AG10803 (cell line): ENCODE measurements at places on chromosomes 7 and 10.

- no peak for DNase-seq
Measured at GRCh38 chr7:117118579-117119180, 165.4 kb downstream of the ST7 start.

- no peak for DNase-seq
Measured at GRCh38 chr10:77027576-77027975, 610.0 kb downstream of the KCNMA1 start.

DNA sequence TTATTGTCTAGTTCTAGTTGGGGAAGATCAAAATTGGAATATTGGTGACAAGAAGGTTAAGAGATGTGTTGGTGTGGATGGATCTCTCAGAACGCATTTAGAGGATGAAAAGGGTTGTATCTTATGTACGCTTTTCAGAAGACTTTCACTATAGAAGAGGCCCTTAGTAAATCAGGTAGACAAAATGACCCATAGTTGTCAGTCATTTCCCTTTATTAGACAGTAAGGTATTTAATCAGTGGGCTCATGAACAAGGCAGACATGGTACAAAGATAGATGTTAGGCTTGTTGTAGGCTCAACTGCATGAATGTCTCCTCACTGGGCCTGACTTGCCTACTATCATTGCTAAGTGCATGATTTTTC is 359.2 kb downstream of the PHF14 start:
- no peak for DNase-seq

GRCh38 chr7:69837387-69838068 is 239.3 kb downstream of the AUTS2 start:
- peak; percentile 44 for DNase-seq

DNA sequence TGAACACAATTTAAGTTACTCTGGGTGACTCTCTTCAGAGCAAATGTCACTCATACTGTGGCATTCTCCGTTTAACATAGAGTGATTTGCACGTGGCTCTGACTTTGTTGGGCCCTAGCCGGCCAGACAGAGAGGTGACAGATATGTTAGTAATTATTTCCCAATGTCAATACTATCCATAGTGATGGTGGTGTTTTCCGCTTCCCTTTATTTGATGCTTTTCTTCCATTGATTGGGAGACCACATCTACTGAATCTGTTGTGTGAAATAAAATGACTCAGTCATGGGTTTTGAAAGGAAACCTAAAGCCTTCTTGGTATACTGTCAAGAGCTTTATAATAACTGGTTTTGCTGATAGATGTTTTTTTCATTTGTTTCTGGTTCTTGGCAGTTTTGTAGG is 7.4 kb downstream of the AVL9 start:
- no peak for DNase-seq

DNA sequence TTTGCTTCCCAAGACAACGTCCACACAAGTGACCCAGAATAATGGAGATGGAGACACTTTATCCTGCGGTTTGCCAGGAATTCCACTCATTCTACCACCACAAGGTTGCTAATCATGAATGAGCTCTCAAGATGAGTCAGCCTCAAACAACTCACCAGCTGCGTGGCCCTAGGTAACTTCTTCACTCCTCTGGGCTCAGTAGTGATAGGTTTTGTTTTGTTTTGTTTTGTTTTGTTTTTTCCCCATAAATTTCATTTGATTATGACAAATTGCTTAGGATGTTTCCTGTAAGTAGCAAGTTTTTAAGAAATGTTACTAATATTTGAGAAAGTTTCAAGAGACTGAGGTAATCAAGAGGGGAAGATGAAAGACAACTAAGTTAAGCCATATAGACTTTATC is 286.8 kb downstream of the PARD3 start:
- DNase-seq, result peak; percentile 96

GRCh38 chr7:549891-550625 is 30.4 kb upstream of the PDGFA start:
- no peak for DNase-seq

GRCh38 chr7:11026452-11027359 is 53.0 kb downstream of the PHF14 start:
- DNase-seq, result peak; percentile 8

DNA sequence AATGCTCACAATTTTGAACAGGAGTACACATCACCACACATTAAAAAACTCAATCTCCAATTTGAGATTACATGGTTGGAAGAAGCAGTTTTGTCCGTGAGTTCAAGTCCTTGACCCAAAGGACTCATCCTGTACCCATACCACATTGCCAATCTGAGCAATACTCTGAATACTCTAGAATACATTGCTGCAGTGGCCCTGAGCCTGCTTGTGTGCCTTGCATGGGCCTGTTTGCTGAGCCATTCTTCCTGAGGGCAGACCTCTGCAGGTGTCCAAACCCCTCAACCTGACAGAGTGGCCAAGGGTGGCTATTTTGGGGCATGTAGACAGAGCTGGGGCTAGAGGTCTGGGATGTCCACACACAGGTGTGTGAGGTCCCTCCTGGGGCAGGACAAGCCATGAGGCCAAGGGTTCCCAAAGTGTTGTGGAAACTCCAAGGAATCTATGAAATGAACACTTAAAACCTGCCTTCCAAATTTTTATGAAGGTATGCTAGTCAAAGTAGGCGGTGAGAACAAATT is 15.5 kb downstream of the AGMO start:
- no peak for DNase-seq

GRCh38 chr10:10530313-10530712 is 487.4 kb upstream of the CELF2 start:
- no peak for DNase-seq

DNA sequence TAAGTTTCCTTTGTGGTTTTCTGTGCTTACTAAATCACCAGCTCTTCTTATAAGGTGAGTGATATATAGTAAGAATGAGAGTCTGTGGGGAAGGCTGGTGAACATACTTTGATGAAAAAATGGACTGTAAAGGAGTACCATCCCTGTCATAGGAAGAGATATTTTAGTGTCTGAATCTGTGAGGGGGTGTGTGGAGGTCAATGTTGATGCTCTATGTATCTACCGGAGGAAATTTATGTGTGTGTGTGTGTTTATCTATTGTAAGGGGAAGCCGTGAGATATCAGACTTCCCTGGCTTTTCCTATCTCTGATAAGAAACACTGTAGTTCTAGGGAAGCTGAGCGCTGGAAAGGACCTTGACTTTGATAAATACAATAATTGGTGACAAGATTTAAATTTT is 179.0 kb downstream of the PCDH15 start:
- no peak for DNase-seq

DNA sequence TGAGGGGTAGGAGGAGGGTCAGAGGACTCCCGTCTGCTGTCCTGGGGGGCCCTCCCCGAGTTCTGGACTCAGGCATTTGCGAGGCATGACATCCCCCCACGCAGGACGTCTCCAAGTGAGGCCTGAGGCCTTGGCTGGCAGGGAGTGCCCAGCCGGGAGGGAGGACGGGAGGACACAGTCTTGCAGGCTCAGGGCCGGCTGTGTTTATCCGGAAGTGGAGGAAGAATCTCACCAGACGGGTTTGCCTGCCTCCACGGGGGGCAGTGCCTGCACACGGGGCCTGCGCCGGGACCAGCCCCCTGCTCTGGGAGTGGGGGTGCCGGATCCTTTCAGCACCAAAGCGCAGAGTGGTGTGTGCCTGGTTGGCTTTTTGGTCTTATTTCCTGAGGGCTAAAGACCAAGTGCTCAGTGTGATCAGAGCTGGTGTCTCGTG is 10.9 kb downstream of the PWWP2B start:
- peak; percentile 37 for DNase-seq

GRCh38 chr10:131747791-131748190 is 153.0 kb upstream of the PPP2R2D start:
- DNase-seq, result no peak

GRCh38 chr10:62746951-62747729 is 57.4 kb upstream of the ADO start:
- no peak for DNase-seq

DNA sequence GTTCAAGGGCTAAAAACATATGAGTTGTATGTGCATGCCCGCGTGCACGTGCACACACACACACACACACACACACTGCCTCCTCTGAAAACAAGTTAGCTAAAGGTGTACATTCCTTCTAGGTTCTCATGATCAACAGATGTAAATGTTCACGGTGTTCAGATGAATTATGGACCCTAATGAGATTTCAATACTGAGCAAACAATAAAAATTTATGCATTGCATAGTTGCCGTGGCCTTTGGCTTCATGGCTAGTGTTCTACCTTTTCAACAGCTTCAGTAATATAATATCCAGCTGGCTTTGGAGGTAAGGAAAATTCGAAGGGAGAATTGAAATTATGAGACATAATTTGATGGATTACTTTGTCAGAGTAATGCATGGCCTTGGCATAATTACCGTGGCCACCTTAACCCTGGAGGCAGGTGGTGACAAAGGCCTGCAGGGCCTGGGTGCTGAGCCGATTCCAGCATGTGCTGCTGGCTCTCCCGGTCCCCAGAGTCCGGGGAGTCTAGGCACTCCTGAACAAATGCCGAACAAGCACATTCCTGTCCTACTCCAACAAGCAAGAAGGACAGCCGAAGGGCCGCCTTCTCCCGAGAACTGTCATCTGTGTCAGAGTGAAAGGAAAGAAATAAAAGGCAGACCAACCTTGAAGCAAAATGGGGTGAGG is 166.6 kb upstream of the TCF7L2 start:
- DNase-seq, result peak; percentile 14

DNA sequence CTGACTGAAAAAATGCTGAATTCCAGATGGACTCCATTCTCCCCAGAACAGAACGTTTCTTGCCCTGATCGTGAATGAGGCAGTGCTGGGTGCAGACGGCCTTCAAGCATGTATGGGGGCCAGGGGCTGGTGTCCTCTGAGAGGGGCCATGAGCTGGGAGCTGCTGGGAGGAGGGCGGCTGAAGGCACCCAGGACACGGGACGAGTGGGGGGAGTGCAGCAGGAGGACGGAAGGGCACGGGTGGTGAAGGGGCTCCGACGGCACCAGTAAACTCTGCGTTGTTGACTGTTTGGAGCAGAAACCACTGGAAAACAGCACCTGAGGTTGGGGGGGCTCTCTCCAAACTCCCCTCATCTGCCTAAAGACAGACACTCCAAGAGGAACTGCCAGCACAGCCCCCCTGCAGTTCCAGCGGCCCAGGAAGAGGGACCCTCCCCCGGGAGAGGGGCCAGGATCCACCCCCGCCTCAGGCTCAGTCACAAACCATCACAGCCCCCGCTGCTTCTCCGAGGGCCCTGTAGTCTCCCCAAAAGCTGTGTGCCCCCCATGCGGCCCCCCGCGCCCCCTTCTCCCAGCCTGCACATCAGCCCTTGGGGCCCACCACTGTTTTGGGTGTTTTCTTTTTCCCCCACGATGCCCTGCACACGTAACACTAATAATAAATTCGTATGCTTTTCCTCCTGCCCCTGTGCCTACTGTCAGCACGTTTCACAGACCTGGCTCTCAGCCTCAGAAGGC is 55.5 kb downstream of the DPYSL4 start:
- DNase-seq, result no peak

DNA sequence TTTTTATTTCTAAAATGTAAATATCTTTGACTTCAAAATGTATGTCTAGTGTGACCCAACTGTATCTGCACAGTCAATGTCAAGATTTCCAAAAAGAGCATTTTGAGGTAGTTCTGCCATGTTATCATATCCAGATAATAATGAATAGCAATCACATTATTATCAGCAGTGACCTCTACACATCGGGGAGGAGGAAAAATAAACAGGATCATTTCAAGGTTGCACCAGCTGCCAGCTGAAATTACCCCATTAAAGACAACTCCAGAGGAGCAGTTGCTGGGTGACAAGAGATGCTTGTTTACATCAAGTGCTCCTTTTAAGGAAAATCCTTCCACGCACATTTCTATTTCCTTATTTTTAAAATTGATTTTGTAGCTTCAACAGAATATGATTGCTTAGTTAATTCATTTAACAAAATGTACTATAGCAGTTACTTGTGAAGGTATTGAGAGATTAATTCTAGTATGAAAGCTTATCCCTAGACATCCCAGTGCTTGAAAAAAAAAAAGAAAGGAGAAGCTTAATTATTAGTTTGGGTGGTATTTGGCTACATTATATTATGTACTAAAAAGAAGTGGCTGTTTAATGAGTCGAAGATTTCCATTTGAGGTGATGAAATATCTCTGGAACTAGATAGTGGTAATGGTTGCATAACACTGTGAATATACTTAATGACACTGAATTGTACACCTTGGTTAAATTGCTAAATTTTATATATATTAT is 19.3 kb upstream of the SLC35G1 start:
- no peak for DNase-seq
